ENCODE measurements at places on chromosomes 13 and 19.

GRCh38 chr19:1411255-1412191 is 4.1 kb downstream of the DAZAP1 start:
- no peak for DNase-seq

DNA sequence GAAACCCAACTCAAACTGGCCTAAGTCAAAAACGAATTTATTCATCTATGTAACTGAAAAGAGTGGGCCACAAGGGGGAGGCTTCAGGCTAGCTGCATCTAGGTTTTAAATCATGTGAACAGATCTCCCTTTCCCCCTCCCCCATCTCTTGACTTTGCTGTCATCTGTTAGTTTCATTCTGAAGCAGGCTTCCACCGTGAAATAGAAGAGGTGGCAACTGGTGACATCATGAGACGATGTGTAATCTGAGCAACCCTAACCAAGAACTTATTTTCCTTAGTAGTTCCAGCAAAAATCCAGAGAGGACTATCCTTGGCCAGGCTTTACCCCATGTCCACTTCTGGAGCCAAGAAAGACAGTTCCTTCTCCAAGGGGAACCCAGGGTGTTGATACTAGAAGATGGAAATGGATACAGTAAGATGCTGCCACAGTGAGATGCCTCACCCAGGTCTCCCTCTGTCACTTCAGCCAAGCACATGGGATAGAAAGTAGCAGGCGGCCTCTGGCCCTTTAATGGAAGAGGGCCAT is 9.4 kb downstream of the SAMD4B start:
- DNase-seq, result no peak

- no peak for DNase-seq
These were observed 82.4 kb upstream of the STARD13 start for GRCh38 chr13:33367926-33368325.

- no peak for DNase-seq
These were observed 15.5 kb downstream of the IRGC start for GRCh38 chr19:43731346-43731745.

- DNase-seq, result peak; percentile 30
These were observed 6.1 kb upstream of the FXYD3 start for GRCh38 chr19:35109395-35110112.

DNA sequence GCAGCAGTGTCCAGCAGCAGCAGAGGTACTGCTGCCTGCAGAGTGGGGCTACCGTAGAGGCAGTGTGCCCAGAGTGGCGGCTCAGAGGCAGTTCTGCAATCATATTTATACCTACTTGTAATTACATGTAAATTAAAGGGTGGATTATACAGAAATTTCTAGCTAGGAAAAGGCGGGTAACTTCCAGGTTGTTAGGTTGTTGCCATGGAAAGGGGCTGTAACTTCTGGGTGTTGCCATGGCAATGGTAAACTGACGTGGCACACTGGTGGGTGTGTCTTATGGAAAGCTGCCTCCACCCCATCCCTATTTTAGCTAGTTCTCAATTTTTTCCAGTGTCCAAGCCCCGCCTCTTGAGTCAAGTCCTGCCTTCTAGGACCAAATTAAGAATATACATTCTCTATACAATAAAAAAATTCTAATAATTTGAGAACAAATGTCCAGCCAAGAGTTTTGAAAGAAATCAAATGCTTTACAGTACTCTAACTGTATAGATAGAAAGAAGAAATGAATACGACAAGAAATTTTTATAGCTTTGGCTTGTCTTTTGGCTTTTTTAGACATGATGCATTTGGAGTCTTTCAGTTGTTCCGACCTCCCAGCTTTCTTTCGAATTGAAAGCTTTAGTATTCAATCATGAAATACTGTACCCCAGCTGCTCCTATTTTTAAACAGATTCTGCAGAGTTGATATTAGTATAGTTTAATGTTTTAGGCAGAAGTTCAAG is 816.6 kb downstream of the DIAPH3 start:
- peak; percentile 11 for DNase-seq

DNA sequence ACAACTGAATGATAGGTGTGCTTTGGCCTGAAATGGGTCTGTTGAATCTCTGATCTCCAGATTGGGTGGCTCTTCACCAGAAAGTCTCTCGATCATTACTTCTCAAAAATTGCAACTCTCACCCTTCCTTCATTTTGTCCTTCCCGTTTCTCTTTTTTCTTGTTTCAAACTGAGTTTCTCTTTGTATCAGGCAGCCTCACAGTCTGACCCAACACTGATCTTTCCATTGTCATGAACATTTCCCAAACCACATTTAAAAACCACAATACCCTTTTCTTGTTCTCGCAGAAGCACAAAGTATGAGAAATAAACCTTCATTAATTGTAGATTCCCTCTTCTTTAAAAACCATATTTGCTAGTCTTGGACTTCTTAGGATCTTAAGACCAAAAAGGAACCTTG is 33.6 kb upstream of the HMGB1 start:
- DNase-seq, result no peak

DNA sequence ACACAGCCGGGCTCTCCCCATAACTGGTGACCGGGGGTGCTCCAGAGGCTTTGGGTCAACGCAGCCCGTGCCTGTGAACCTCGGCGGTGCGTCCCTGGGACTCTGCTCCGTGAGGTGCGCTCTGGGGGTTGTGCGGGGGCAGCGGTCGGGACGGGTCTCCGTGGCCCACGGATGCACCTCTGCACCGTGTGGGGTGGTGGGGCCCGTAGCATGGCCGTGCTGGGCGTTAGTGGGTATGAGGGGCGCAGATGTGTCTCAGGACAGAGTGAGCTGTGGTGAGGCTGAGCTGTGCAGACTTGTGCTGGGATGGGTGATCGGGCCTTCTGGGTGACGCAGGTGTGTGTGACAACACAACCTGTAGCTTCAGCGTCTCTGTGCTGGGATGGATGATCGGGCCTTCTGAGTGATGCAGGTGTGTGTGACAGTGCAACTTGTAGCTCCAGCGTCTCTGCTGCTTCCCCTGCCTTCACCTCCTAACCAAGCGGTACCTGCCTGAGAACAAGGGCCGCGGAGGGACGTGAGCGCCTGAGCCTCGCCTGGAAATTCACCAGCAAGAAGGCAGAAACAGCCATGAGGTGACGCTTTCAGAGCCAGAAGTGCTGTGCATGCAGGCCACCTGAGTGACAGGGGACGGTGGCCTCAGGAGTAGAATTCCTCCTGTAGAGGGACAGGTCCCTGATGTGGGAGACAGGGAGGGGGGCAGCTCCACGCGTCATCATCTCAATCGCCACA is 599 bp downstream of the ZNF331 start:
- peak; percentile 11 for DNase-seq

DNA sequence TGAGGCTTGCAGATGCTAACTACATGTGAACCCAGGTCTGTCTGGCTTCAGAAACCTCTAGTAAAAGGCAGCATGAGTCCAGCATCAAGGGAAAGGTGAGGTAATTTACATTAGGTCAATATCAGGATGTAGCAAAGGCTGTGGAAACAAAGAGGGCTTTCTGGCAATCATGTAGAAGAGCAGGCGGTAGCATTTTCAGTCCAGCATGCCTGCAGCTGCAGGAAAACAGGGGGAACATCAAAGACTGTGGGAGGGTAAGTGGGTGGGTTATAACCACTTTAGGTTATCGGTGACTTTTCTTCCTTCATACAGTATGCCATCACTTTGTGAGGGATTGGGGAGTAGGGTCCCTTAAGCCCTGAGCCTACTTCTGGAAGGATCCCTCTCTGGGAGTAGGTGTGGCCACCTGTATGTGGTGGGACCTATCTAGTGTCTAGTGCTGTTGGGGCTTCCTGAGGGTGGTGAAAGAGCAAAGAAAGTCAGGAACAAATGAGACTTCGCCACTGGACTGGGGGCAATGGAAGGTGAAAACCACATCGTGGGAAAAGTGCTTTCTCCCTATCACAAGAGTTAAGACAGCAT is 10.8 kb downstream of the SUGP2 start:
- DNase-seq, result no peak

GRCh38 chr19:3293560-3293959 is 69.1 kb downstream of the CELF5 start:
- DNase-seq, result no peak

DNA sequence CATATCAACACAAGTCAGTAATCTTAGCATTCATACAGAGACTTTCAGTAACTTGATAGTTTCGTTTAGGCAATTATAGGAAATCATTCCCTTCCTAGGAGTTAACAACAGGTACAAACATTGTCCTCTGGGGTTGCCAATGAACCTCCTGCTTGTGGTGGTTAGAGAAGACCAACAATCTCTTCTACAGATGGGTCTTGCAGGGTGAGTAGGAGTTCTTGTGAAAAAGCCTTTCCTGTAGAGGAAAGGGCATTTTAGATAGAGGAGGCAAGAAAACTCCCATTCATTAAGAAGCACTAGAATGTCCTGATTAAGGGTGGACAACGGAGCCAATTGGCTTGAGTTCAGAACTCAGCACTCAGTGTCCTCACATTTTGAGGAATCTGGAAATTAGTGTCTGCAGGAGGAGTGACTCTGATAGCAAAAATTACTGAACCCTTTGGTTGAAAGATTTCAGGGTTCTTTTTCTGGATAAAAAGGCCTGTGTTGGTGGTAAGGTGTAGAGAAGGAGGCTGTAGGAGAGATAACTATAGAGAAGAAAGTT is 4.2 kb downstream of the WDFY2 start:
- no peak for DNase-seq

DNA sequence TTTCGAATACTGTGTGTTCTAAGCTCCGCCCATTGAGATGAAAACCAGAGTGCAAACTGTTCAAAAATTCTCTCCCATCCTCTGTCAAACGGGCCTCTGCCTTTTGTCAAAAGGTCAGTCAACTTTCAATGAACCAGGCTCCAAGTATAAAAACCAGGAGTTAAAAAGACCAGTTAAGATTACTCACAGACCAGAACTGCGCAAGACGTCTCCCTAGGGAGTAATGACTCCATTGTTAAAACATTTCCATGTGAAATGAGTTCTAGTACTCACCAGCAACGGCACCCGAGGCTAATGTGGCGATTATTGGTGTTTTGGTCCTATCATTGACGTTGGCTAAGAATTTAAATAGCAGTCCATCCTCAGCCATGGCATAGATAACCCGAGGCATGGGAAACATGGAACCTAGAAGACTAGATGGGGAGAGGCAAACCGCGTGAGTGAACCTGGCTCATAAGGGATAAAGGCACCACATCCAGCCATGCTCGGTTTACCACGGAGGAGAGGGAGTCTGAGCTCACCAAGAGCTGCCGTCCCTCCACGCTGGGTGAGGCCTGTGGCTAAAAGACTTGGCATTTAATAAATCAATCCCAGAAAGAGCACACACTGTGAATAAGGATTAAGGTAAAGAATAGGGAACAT is 73.3 kb downstream of the SLC7A1 start:
- no peak for DNase-seq

GRCh38 chr13:91950803-91951202 is 552.4 kb downstream of the GPC5 start:
- no peak for DNase-seq

GRCh38 chr19:14795078-14795721 is 16.8 kb upstream of the ADGRE2 start:
- DNase-seq, result no peak

GRCh38 chr13:109196948-109197347 is 567.5 kb downstream of the MYO16 start:
- peak; percentile 73 for DNase-seq

- no peak for DNase-seq
These were observed 1.2 kb upstream of the NALCN start for GRCh38 chr13:101417501-101417900.

DNA sequence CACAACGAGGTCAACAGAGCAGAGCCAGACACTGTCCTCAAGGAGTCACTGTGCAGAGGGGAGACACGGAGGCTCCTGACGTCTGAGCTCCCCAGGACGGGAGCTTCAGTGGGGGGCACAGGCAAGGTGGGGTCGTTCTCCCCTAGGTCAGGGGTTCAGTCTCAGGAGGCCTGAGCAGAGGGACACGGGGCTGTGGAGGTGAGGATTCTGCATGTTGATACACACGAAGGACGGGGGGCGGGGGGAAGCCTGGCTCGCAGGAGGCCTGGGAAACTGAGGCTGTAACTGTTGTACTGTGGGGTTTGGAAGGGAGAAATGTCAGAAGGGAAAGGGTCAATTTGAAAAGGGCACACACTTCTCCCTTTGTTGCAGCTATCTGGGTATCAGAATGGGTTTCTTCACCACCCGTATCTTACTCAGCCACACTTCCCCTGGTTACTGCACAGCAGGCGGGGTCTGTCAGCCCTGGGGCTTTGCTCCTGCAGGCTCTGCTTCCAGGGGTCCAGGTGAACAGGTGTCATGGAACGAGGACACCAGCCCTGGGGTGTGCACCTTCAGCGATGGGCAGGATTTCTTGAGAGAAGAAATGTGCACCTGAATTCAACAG is 748 bp upstream of the SIGLEC8 start:
- DNase-seq, result no peak

DNA sequence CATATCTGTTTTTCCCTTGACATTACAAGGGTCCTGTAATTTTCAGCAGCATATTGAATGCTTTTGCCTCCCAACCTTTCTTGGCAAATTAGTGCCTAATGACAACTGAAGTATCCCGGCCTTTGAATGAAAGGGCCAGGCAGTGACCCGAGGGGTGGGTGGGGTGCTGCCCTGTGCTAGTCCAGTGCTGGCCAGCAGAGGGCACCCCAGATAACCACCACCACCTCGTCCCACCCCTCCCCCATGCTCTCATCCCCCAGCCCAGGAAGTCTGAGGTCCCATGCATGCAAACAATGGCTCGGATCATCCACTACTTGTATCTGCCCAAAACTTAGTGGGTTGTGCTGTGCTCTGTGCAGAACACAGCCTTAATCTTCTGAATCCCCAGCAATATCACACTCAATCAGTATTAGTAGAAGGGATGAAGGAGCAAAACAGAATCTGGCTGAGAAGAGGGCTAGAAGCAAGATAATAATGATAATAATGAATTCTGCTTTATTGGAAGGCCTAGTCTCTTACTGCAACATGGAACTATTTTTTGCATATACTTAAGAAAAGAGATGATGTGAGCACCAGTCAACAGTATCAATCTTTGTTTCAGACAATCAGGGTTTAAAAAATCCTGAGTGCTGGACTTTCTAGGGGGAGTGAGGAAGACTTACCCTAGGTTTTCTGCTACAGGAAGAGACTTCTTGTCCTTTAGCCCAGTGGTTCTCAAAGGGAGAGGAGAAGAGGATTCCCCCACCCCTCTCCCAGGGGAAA is 3.8 kb downstream of the ATP12A start:
- peak; percentile 88 for DNase-seq

DNA sequence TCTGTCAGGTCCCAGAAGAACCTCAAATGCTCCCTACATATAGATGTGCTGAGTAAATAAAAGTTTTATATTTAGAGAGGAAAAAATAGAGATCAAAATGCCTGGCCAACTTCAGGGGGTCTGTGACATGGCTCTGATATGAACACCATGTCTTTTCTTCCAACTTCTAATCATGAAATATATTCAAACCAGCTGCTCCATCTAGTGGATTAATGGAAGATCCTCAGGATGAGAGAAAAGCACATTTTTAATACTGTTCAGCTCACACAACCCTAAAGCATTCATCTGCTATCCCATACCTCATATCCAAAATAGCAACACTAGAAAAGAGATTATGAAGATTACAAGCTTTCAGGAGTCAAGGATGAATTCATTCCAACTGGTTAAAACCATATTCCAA is 56.0 kb upstream of the DOCK9 start:
- peak; percentile 51 for DNase-seq

Measured in GM23338 (cell line).